AG08395 (cell line): ENCODE measurements at places on chromosomes 6 and 20.

GRCh38 chr6:106077170-106077569, 9.0 kb upstream of the PRDM1 start:
- DNase-seq = no peak

GRCh38 chr20:50146732-50147662, 6.5 kb downstream of the PEDS1 start:
- no peak for DNase-seq

DNA sequence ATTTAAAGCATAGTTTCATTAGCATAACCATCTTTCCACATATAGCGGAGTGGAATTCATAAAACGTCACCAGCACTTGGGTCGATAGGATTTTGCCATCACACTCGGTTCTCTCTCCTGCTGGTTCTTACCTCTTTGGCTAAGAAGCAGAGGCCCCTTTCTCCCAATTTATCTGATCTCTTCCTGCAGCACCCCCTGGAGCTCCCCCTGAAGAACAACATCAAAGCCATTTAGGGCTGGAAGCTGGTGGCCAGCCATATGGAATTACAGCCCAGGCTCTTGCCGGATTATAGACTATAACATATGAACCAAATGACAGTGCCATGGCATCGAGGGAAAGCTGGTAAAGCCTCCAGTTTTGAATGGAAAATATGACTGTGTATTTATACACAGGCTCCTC, 6.4 kb upstream of the KIF6 start:
- no peak for DNase-seq

DNA sequence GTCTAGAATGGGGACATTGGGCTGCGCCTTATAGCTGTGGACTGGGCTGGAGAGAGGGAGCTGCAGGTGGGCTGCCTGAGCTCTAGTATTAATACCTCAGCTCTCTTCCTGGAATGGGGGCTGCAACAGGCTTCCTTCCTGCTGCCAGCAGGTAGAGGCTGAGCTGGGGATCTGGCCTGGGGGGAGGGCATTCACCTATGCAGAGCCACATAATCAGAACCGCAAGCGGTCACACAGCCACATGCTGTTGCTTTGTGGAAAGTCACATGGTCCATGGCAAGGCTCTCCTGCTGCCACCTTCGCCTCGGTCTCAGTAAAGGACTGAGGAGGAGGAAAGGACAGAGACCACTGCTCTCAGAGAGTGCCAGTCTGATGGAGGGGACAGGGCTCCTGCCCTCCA, 35.7 kb downstream of the ITPR3 start:
- DNase-seq = no peak

- no peak for DNase-seq
Measured at GRCh38 chr6:112485120-112485826, 138.1 kb downstream of the RFPL4B start.

DNA sequence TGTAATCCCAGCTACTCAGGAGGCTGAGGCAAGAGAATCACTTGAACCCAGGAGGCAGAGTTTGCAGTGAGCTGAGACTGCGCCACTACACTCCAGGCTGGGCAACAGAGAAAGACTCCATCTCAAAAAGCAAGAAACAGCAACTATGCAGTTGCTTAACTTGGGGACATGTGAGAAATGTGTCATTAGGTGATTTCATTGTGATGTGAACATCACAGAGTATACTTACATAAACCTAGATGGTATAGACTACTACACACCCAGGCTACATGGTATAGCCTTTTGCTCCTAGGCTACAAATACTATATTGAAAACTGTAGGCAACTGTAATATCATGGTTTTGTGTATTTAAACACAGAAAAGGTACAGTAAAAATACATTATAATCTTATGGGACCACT, 3.3 kb upstream of the COQ3 start:
- DNase-seq = no peak

DNA sequence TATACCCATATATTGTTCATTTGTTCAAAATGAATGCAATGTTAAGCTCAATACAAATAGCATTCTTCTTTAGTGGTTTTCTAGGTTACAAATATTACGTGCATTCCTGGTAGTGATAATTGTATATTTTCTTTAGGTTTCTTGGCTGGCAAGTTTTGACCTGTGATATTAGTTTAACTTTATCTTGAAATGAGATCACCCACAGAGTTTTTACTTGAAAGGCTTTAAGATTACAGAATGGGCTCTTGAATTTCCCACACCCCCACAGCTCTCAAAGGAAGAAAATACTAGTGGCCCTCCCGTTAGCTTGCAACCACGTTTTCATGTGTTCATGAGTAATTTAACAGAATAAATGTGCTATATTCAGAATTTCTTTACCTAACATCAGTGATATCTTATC, 1315.5 kb upstream of the GJE1 start:
- DNase-seq = no peak

DNA sequence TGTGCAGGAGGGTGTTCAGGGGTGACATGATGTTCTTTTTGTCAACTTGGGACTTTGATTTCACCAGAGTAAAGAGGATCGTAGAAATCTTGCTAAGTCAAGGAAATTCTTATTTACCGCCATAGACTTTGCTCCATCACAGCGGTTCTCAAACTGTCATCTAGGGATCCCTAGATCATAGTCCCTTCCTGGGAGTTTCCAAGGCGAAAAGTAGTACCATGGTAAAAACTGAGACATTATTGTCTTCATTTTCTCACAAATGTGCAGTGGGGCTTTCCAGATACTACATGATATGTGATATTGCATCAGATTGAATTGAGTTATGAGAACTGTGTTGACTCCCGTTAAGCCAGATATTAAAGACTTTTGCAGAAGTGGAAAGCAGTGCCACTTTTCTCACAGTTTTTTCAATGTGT, 79.7 kb downstream of the JARID2 start:
- no peak for DNase-seq

GRCh38 chr6:75428204-75428603, 65.4 kb downstream of the FILIP1 start:
- DNase-seq = no peak
